ENCODE measurements at places on chromosomes 3 and 15. TPM values are rescaled to one million over a fixed set of nuclear protein-coding genes. Genes with fewer than 3 reads are reported as not detected.

The SRGAP3 gene
- polyA plus RNA-seq: 13.3 TPM

The RETNLB gene
- not detected for polyA plus RNA-seq

The CLCN2 gene
- 16.3 TPM for polyA plus RNA-seq

The CLEC3B gene
- 22.7 TPM for polyA plus RNA-seq

DNA sequence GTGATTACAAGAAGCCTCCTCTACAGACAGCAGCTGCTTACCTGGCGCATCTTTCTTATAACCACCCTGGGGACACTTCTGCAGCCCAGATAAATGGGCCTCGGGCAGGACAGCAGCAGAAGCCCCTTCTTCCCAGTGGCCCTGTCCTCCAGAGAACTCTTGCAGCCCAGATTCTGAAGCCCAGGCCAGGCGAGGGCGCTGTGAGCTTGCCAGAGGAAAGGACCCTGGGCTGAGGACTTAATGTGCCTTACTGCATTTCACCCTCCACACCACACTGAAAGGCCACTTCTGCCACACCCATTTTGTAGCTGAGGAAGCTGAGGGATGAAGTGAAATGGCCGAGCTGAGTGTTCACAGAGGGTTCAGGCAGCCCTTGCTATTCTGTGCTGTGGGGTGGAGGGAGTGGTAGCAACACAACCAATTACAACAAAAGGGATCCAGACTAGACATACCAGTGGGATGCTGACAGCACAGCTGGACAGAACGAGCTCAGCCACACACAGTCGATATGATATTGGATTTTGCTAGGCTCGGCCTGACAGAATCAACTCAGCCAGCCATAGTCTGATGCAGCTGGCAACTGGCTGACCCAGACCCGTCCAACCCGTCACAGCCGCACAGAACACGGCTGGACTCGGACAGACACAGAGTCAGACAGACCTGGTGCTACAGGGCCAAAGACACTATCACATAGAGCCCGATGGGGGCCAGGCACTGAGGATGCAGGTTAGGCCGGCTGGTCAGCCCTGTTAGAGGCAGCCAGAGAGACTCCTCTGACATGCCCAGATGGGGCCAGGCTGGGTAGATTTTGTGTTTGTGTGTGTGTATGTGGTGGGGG lies 7.3 kb downstream of the ACOX2 start:
- no peak for DNase-seq

GRCh38 chr3:162738784-162739183 lies 1242.2 kb downstream of the OTOL1 start:
- no peak for DNase-seq

DNA sequence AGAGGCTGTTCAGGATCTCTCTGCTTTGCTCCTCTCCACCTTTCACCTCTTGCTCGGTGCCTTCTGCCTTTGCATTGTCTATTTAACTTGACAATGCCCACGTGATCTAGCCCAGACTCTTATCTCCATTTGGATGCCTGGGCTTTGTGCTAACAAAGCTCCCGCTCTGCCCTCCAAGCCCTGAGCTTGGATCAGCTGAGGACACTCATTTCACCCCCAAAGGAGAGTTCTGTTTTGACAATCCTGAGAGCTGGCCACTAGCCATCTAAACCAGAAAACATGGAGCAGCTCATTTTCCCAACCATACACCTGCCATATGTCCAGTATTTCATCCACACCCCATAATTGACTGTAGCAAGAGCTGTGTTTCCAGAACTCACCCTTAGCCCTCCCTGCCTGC lies 12.8 kb downstream of the GPR176 start:
- DNase-seq: no peak

- no peak for DNase-seq
Observed at GRCh38 chr3:102180280-102180931, 254.4 kb upstream of the ZPLD1 start.

- DNase-seq: no peak
Observed at GRCh38 chr3:3705090-3705775, 94.0 kb upstream of the LRRN1 start.

GRCh38 chr3:116265976-116266584 lies 179.2 kb downstream of the LSAMP start:
- DNase-seq: no peak

- no peak for DNase-seq
Observed at GRCh38 chr15:78256044-78256437, 8.3 kb upstream of the DNAJA4 start.

DNA sequence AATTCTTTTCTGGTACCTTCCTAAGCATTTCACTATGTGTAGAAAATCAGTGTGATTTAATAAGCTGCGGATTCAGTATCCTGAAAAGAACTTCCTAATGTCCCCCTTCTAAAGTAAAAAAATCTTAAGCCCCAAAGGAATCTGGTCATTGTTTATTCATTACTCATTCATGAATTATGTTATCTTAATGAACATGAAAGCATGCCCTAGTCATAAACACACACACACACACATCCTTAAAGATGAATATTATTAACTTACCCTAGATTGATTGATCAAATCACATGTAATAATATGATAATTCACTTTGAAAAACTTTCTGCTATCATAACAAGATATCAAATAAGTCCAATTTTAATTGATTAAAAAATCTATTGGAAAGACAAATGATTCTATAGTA lies 96.4 kb upstream of the BFSP2 start:
- DNase-seq: no peak

- peak; percentile 43 for DNase-seq
Observed at GRCh38 chr15:74365598-74366445, 1.6 kb downstream of the CYP11A1 start.
